ENCODE measurements at places on chromosomes 6 and 20.
A peak's percentile ranks its signal among the peaks of the same experiment; 100 is the strongest.

DNA sequence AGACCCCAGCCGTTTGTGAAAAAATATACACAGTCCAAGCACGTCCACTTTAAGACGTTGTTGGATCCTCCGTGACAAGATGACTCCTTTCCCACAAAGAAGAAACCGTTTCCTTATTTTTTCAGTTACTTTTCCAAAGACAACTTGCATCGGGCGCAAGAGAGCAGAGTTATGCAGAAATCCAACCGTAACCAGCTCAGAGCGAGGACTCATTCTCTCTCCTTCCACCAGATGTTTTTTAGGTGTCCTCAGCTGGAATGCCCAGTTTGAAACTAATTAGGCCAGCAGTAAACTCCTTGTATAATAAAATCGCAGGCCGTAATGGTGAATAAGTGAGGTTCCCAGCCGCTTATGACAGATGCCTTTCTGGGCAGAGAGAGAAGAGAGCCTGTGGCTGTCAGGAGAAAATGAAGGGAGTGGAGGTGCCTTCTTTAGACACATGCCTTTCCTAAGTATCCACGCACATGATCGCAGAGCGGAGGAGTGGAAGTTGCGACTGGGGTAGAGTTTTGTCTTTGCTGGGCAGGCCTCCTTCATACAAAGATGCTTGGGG, 2.8 kb downstream of the EYA2 start:
- DNase-seq, result no peak

- DNase-seq, result no peak
Observed at GRCh38 chr6:2988094-2988425, 11.6 kb upstream of the NQO2 start.

GRCh38 chr6:114162691-114163347, 180.0 kb downstream of the HS3ST5 start:
- no peak for DNase-seq

DNA sequence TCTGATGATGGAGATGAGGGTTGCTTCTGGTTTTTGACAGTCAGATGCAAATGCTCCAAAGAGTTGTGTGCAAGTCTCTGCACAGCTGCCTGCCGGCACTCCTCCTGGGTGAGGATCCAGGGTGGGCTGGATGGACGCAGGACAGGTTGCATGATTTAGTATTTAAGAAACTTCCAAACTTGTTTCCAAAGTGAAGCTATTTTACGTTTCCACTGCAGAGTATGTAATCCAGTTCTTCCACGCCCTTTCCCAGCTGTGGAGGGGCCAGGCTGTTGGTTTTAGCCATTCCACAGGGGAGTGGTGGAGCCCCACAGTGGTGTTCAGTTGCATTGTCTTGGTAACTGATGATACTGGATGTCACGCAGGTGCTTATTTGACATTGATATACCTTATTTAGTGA, 157.3 kb downstream of the THBS2 start:
- DNase-seq, result no peak

- DNase-seq, result no peak
Observed at GRCh38 chr6:12947151-12947871, 230.7 kb downstream of the PHACTR1 start.

GRCh38 chr6:156557251-156557910, 219.8 kb upstream of the ARID1B start:
- DNase-seq, result peak; percentile 11

- DNase-seq, result no peak
Observed at GRCh38 chr6:119447921-119448320, 98.4 kb upstream of the MAN1A1 start.

GRCh38 chr6:153103319-153103655, 27.8 kb downstream of the RGS17 start:
- DNase-seq, result no peak

DNA sequence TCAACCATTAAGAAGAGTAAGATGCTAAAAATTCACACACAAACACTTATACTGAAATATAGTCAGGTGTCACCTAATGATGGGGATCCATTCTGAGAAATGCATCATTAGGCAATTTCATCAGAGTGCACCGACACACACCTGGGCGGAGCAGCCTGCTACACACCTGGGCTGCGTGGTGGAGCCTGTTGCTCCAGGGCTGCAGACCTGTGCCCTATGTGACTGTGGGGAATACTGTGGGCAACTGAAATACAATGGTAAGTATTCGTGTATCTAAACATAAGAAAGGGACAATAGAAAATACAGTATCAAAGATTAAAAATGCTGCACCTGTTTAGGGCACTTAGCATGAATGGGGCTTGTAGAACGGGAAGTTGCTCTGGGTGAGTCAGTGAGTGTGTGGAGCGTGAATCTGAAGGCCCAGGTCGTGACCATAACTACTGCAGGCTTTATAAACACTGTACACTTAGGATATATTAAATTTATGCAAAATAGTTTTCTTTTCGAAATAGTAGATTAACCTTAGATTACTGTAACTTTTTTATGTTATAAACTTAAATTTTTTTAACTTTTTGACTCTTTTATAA, 124.4 kb upstream of the AFDN start:
- DNase-seq, result no peak

DNA sequence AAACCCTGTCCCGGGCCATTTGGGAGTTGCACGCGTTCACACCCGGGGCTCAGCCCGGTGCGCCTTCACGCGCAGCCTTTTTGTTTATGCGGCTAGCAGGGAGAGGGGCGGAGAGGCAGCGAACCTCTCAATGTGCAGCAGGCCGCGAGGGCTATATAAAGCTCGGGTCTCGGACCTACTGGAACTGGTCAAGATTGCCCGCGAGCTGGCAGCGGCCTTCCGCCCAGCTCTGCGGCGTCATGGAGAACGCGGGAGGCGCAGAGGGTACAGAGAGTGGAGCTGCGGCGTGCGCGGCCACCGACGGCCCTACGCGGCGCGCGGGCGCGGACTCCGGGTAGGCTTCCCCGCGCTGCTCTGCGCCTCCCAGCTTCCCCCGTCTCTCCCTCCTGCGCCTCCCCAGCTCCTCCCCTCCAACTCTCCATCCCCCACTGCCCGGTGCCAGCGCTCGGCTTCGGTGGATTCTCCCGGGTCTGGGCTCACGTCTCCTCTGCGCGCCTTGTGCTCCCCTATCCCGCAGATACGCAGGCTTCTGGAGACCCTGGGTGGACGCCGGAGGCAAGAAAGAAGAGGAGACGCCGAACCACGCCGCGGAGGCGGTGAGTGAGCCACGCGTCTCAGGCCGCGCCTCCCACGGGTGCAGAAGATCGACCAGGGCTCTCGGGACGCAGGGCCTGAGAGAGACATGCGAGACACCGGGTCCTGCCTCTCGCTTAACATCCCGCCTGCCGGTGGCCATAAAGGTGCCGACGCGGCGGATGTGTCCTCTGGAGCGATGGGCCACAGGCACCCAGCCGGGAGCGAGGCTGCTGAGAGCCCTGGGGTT, at the start of gene RIPPLY2:
Gene RIPPLY2, plus strand, starts transcription at position 183 of the 823 bp plus-strand sequence. Its CDS starts 57 bp downstream, at position 240.
- DNase-seq, result peak; percentile 80

DNA sequence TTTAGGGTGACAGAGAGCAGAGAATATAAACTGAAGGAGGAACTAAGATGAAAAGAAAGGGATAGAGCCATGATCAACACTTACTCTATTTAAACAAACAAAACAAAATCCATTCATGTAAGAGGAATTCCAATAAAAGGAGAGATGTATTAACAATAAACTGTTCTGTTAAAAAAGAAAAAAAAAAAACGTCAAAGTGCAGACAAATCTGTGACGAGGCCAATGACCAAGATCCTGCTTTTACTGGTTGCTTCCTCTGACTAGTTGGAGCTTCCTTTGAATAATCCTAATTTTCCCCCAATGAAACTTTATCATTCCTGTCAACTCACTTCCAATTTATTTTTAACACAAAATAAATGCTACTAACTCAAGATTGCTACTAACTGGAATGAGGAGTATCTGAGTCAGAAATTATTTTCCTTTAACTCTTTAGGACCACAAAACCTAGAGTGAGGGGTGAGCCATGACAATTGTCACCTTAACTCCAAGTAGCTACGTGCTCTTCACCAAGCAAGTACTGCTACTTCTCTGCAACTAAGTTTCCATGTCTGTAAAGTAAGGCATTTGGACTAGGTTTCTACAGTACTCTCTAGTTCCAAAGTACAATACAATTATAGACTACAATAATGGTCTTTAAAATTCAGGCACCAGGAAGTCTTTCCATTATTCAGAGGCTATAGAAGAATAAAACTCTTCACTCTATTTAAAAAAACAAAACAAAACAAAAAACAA, 152.0 kb downstream of the PTPRK start:
- no peak for DNase-seq

DNA sequence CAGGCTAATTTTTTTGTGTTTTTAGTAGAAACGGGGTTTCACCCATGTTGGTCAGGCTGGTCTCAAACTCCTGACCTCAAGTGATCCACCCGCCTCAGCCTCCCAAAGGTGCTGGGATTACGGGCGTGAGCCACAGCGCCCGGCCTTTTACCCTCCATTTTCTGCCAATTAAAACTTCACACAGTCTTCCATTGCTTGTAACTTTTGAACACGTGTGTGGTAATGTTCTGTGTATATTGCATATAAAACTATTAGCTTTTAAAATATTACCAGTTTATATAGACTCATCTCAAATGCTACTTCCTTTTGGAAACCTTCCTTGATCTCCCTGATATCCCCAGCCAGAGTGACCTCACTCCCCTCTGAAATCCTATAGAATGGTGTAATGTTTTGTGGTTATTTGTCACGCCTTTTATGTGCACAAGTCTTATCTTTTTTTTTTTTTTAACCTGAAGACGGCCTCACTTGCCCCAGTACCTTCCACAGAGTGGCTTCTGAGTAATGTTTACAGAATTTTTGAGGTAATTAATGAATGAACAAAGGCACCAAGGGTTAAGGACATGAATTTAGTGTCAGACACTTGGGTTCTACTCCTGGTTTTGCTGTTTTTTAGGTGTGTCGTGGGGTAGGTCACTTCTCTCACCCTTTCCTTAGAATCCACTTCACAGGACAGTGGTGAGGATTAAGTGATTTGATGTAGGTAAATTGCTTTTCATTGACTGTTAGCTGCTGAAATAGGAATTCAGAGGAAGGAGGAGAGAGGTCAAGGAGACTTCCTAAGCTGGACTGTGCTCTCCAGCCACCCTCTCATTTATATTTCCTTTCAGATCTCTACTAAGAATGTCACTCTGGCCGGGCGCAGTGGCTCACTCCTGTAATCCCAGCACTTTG, 11.2 kb upstream of the MMP24 start:
- DNase-seq, result no peak
